T-helper 2 cell (primary cell): ENCODE measurements at places on chromosomes 7 and 10.
A peak's percentile ranks its signal among the peaks of the same experiment; 100 is the strongest.

DNA sequence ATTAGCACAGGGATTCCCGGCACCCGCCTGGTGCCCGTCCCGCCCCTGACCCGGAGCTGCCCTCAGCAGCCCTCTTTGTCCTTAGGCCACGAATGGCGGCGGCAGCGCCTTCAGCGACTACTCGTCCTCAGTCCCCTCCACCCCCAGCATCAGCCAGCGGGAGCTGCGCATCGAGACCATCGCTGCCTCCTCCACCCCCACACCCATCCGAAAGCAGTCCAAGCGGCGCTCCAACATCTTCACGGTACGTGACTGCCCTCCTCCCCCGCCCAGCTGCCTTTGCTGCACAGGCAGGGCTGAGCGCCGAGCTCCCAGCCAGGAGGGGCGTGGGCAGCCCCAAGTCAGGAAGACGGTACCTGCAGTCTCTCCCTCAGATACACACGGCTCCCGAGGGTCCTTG lies 33.6 kb downstream of the AGAP3 start:
- DNase-seq = no peak

GRCh38 chr7:27767374-27767773 lies 27.4 kb downstream of the TAX1BP1 start:
- no peak for DNase-seq

GRCh38 chr7:37550872-37551271 lies 102.2 kb upstream of the ELMO1 start:
- DNase-seq = no peak

GRCh38 chr10:88705958-88706357 lies at the start of gene LIPK:
Gene LIPK (plus strand): TSS chr10:88706249. CDS start chr10:88724544, 18,295 bp downstream.
- no peak for DNase-seq

- DNase-seq = no peak
Observed at GRCh38 chr10:79142064-79142491, 73.3 kb downstream of the ZMIZ1 start.

- no peak for DNase-seq
Observed at GRCh38 chr10:68897336-68897741, 3.8 kb upstream of the DDX50 start.

GRCh38 chr10:97914837-97915211 lies 65.2 kb downstream of the GOLGA7B start:
- peak; percentile 24 for DNase-seq

DNA sequence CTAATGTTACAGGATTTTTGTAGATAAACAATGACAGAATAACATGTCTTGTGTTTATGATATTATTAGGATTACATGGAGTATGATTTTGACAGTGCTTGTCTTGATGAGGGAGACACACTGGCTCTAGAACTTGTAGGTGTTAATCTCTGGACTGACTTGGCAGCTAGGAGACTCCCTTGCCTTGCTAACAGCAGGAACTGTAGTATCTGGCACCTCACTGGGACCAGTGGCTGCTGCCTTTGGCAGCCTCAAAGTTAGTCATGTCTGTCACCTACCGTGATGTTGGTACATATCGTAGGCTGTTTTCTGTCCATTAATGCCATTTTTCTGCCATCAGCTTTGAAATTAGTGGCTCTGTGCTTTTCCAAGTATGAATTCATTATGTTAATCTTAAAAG lies 261.5 kb downstream of the CDK14 start:
- no peak for DNase-seq

- no peak for DNase-seq
Observed at GRCh38 chr10:101668566-101668965, 26.4 kb downstream of the FBXW4 start.

GRCh38 chr7:29604702-29605101 lies 41.1 kb downstream of the PRR15 start:
- no peak for DNase-seq

DNA sequence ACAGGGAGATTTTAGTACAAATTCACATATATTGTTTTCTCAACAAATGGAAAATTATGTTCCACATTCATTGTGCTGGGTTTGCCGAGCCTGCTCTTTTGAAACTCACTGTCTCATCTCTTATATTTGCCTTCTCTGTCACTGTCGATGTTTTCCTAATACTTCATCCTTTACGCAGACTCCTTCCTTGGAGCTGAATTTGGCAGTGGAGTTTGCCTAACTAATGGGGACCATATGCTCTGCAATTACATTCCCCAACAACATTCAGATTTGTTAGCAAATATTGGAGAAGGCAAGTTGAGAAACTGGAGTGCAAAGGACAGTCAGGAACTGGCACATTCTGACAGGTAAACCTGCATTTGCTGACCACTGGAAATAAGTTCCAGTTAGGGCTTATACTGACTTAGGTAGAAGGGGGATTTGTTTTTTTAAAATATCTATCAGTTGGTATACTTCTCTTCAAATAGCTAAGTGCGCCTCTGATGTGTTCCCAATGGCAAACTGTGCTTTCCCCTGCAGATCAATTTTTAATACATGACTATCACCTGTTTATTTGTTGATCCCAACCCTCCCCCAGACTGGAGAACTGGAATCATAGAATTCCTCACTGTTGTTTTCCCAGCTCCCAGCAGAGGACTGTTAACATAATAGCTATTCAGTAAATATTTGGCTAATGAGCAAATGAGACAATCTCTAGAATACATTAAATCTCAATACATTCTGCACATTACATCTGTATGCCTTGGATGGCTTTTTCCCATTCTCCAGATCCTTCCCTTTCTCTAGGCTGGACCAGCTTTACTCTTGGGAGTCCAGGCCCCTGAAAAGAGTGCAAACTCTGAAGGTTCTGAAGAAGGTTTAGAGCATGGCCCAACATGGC lies 769.3 kb downstream of the KCNMA1 start:
- no peak for DNase-seq

DNA sequence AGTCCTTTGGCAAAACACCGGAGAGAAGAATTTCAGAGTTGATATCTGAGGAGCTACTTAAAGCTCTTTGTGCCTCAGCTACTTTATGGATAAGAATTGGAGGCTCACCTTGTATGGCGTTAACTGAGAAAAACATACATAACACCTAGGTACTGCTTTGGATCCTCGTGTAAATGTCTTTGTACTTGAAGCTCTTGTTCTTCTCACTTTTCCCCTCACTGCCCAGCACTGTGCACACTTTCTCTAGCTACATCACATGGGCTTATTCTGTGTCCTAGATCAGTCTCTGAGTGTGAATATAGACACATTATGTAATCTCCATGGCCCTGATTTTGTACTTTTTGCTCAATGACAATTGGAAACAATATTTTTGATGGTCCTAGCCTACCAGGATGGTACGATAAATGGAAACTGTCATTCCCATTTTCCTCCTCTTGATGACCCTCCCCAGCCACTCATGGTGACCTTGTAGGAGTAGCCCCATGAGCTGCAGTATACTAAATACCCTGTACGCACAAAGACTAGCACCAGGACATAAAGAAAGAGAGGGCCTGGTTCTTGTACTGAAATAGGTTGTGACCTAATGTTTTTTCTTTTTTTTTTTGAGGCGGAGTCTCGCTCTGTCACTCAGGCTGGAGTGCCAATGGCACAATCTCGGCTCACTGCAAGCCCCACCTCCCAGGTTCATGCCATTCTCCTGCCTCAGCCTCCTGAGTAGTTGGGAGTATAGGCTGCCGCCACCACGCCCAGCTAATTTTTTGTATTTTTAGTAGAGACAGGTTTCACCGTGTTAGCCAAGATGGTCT lies 22.1 kb downstream of the STAMBPL1 start:
- no peak for DNase-seq

DNA sequence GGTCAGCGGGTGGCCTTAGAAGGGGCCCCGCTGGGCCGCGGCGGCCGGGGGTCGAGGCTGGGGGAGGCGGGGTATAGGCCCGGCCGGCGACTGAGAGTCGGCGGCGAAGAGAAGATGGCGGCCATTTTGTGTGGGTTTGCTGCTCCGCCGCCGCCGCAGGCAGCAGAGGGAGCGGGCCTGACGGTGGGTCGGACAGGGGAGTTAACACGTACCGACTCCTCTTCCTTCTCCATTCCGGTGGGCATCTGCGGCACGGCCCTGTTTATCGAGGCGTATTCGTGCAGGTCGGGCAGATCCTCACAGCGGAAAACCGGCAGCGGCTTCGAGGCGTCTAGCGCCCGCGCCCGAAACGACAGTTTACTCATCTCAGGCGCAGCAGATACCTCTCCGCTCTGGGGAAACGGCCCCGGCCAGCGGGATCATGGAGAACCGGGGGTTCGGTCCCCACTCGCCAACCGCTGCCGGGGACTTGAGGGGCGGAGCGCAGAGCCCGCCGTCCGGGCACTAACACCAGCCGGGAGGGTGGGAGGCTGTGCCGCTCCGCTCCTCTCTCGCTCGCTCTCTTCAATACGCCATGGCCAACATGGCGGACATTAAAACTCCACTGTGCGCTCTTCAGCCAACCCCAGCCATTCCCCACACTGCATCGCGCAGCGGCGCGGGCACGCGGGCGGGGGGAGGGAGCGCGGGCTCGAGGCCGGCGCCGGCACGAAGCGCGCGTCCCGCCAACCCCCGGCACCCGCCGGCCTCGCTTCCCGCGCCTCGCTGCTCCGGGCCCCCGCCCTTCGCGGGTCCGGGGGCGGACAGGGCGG lies at the start of gene EPC1:
Gene EPC1, minus strand, starts transcription at position 608 of the 812 bp plus-strand sequence. Its CDS starts 243 bp downstream, at position 365.
- peak; percentile 81 for DNase-seq

GRCh38 chr10:103547391-103547946 lies 54.0 kb downstream of the NEURL1 start:
- no peak for DNase-seq
